MCF 10A (cell line): ENCODE measurements at places on chromosomes 4 and X. TPM values are rescaled to one million over a fixed set of nuclear protein-coding genes. Genes with fewer than 3 reads are reported as not detected.

- no peak for DNase-seq
- peaks cover 93% of the 10 kb centered on the region for H3K27me3 ChIP-seq
- H3K4me1 ChIP-seq = no peaks in the 10 kb centered on the region
- H3K27ac ChIP-seq = no peak overlapping the region
- H3K4me3 ChIP-seq = no peak overlapping the region
Measured at GRCh38 chrX:15915959-15916703, 61.5 kb upstream of the AP1S2 start.

GRCh38 chrX:386768-387575 is at the start of gene PPP2R3B:
Gene PPP2R3B (minus strand): TSS chrX:386907. CDS start chrX:386691, 216 bp downstream.
- H3K27me3 ChIP-seq = no peaks in the 10 kb centered on the region
- H3K36me3 ChIP-seq = peaks cover 9% of the 10 kb centered on the region
- peak; percentile 97 for DNase-seq
- no peaks in the 10 kb centered on the region for H3K4me1 ChIP-seq

DNA sequence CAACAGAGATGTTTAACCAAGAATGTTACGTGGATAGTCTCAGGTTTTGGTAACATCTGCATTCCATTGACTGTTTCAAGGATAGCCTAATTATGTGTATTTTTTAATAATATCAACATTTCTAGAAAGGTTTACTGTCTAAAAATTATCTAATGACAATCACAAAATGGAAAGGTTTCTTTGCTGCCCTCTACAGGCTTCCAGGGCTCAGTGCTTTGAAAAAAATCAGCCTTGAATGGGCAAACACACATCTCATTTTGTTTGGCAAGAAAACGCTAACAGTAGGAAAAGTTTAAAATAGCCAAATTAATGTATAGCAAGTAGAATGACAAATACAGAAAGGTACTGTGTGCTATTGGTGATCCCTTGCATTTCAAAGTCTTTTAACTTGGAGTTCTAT is 223.4 kb upstream of the PRPS2 start:
- no peaks in the 10 kb centered on the region for H3K36me3 ChIP-seq
- H3K4me3 ChIP-seq = no peak overlapping the region
- peak; percentile 39 for DNase-seq
- no peak overlapping the region for H3K27ac ChIP-seq
- H3K27me3 ChIP-seq = no peaks in the 10 kb centered on the region
- no peaks in the 10 kb centered on the region for H3K4me1 ChIP-seq

DNA sequence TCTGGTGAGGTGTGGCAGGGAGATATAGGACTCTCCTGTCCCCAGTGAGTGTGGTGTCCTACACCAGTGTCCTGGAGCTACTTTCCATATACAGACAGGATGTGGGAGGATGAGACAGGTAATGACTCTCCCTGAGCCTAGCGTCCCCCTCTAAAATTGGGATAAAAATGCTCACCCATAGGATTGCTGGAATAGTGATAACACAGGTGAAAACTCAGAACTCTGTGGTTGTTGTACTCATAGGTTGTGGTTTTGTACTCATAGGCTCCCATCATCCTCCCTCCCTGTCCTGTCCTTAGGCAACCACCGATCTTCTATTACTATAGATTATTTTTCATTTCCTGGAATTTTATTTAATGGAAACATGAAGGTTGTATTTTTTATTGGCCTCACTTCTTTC is 60.7 kb upstream of the NXF3 start:
- H3K36me3 ChIP-seq = no peaks in the 10 kb centered on the region
- peaks cover 22% of the 10 kb centered on the region for H3K4me1 ChIP-seq
- DNase-seq = no peak
- no peak overlapping the region for H3K4me3 ChIP-seq

DNA sequence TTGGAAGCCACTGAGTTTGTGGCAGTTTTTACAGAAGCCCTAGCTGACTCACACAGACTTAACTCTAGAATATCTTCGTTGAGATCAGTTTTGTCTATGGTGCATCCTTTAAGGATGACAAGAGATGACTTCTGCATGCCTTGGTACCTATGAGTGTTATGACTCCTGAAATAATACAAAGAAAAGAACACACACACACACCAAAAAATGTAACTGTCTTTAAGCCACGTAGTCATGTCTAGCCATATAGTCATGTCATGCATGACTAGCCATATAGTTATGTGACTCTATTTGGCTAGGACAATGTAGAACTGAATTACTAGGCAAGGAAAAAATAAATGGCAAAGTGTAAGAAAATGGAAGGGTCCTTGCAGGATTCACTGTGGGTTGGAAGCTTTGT is 447.8 kb downstream of the NLGN4X start:
- no peak overlapping the region for H3K27ac ChIP-seq
- H3K4me1 ChIP-seq = no peaks in the 10 kb centered on the region
- no peaks in the 10 kb centered on the region for H3K36me3 ChIP-seq
- H3K27me3 ChIP-seq = no peaks in the 10 kb centered on the region
- H3K4me3 ChIP-seq = no peak overlapping the region

DNA sequence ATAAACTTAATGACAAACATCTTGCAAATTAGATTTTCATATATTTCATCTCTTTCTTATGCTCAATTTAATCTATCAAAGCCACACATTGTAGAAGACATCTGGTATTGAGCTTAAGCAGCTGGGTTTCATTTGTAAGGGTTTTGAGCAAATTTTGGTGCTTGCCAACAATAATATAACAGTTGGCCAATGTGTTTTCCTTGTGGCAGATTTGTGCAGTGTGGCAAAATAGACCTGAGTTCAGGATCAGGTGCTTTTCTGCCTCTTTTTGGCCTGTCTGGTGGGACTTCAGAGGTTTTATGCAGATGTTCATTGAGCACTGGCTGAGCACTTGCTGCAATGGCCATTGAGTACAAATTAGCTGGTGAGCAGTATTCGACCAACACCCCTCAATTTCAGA is 301.9 kb downstream of the BMPR1B start:
- no peaks in the 10 kb centered on the region for H3K27me3 ChIP-seq
- H3K27ac ChIP-seq = no peak overlapping the region
- peaks cover 6% of the 10 kb centered on the region for H3K36me3 ChIP-seq
- no peak overlapping the region for H3K4me3 ChIP-seq
- H3K4me1 ChIP-seq = peaks cover 10% of the 10 kb centered on the region

DNA sequence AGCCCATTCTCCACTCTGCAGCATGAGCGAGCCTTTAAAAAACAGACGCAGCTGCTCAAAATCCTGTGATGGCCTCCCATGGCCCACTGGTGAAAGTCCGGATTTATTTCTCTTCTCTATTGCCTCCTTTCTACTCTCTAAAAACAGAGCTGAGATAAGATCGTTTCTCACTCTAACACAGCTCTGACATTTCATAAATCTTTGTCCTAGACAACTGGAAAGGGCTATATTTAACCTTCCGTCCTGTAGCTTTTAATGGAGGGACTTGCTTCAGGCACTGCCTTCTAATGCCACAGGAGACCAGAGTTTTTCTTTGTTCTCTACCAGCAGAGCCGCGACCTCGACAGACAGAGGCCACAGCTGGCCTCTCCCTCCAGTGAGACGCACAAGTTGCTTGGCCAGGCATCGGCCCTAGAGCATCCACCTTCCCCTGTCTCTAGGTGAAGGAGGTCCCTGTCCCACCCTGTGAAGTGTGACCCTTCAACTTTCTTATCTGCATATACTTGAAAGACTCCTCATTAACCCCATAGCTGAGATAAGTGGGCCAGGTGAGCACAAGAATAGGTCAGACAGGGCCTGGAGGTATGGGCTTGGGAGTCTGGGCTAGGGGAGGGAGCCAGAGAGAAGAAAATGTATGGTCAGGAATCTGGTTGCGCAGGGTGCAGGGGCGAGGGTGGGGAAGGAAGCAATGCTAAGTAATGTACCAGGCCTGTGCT is 50.0 kb downstream of the RTL5 start:
- no peak overlapping the region for H3K4me3 ChIP-seq
- DNase-seq = no peak
- H3K4me1 ChIP-seq = no peaks in the 10 kb centered on the region

- DNase-seq = peak; percentile 38
- H3K27ac ChIP-seq = no peak overlapping the region
- peaks cover 6% of the 10 kb centered on the region for H3K4me1 ChIP-seq
- H3K27me3 ChIP-seq = peaks cover 75% of the 10 kb centered on the region
- no peak overlapping the region for H3K4me3 ChIP-seq
- H3K36me3 ChIP-seq = peaks cover 16% of the 10 kb centered on the region
Measured at GRCh38 chrX:129585691-129586090, 45.6 kb downstream of the OCRL start.

GRCh38 chrX:101552714-101553113 is 2.4 kb downstream of the ARMCX1 start:
- peaks cover 29% of the 10 kb centered on the region for H3K27me3 ChIP-seq
- no peak overlapping the region for H3K27ac ChIP-seq
- H3K36me3 ChIP-seq = no peaks in the 10 kb centered on the region
- DNase-seq = no peak

DNA sequence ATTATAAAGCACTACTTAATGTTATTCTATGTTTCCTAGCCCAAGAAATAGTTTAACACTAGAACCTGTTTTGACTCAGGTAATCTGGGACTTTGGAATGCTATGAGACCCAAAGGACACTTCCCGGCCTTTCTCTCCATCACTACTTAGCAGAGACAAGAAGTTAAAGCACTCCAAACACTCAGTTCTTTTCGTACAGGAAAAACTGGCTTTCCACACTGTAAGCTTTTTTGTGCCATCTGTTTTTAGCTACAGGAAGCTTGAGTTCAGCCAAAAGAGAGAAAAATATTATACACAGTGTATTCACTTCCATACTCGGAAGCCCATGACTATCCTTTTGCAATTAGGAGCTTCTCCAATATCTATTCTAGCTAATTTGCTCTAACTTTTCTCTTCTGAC is 7.9 kb upstream of the FGF13 start:
- H3K4me3 ChIP-seq = no peak overlapping the region
- no peaks in the 10 kb centered on the region for H3K4me1 ChIP-seq
- H3K36me3 ChIP-seq = no peaks in the 10 kb centered on the region
- peaks cover 12% of the 10 kb centered on the region for H3K27me3 ChIP-seq
- no peak for DNase-seq

DNA sequence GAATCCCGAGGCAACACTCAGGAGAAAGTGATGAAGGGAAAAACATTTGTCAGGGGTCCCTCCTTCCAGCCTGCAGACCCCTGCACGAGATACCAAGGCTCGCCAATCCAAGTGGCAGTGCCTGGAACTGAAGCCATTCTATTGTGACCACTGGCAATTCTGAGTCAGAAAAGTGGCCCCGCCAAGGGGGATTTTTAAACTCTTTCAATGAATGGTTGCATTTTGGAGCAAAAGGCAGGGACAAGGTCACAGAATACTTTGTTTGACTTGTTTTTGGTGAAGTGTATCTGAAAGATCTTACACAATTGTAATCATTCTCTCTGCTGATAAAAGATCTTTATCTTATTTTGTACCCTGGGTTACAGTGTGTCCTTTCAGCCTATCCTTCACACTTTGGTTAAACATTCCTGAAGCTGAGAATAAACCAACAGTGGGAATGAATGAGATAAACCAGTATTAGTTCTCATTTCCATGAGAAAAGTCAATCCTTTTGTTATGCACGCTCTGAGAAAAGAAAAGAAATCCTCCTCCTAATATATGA is 115.9 kb upstream of the PDLIM3 start:
- H3K4me3 ChIP-seq = no peak overlapping the region
- no peaks in the 10 kb centered on the region for H3K27me3 ChIP-seq
- no peak for DNase-seq
- H3K36me3 ChIP-seq = peaks cover 21% of the 10 kb centered on the region
- H3K4me1 ChIP-seq = no peaks in the 10 kb centered on the region
- H3K27ac ChIP-seq = no peak overlapping the region

- peaks cover 33% of the 10 kb centered on the region for H3K27me3 ChIP-seq
- no peak for DNase-seq
- no peak overlapping the region for H3K27ac ChIP-seq
- no peaks in the 10 kb centered on the region for H3K4me1 ChIP-seq
- no peaks in the 10 kb centered on the region for H3K36me3 ChIP-seq
- no peak overlapping the region for H3K4me3 ChIP-seq
Measured at GRCh38 chrX:14694611-14695010, 165.3 kb downstream of the GLRA2 start.

DNA sequence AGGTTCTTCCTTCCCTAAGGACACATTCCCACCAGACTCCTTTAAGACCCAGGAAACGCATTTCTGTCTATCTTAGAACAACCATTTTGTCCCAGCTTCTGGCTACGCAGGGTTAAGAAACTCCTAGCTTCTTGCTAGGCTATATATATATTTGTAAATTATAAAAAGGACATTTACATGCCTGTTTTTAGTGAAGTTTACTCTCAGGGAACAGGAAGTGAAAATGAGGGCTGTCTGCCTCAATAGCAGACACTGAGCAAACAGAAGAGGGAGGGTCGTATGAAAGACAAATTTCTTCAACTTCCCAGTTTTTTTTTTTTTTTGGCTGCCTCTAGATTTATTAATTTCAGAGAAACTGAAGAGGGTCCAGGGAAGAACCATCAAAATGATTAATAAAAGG is 9.3 kb upstream of the FRMPD3 start:
- no peak overlapping the region for H3K4me3 ChIP-seq
- no peak overlapping the region for H3K27ac ChIP-seq
- peaks cover 98% of the 10 kb centered on the region for H3K27me3 ChIP-seq
- no peaks in the 10 kb centered on the region for H3K36me3 ChIP-seq
- no peak for DNase-seq

- H3K4me1 ChIP-seq = no peaks in the 10 kb centered on the region
- H3K27ac ChIP-seq = no peak overlapping the region
- H3K27me3 ChIP-seq = no peaks in the 10 kb centered on the region
- H3K4me3 ChIP-seq = no peak overlapping the region
- DNase-seq = peak; percentile 17
Measured at GRCh38 chrX:138897621-138898492, 186.3 kb upstream of the FGF13 start.

- H3K4me3 ChIP-seq = no peak overlapping the region
- DNase-seq = no peak
- no peaks in the 10 kb centered on the region for H3K4me1 ChIP-seq
- peaks cover 73% of the 10 kb centered on the region for H3K27me3 ChIP-seq
- no peak overlapping the region for H3K27ac ChIP-seq
- no peaks in the 10 kb centered on the region for H3K36me3 ChIP-seq
Measured at GRCh38 chrX:136626237-136626636, 21.7 kb upstream of the CD40LG start.

DNA sequence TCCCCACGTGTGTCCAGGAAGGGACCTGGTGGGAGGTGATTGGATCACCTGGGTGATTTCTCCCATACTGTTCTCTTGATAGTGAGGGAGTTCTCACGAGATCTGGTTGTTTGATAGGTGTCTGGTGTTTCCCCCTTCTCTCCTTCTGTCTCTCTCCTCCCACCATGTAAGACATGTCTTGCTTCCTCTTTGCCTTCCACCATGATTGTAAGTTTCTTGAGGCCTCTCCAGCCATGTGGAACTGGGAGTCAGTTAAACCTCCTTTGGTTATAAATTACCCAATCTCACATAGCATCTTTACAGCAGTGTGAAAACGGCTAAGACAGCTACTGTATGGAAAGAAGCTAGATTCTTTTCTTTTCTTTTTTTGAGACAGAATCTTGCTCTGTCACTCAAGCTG is 21.6 kb upstream of the FGG start:
- H3K27ac ChIP-seq = no peak overlapping the region
- no peaks in the 10 kb centered on the region for H3K36me3 ChIP-seq
- H3K27me3 ChIP-seq = no peaks in the 10 kb centered on the region
- no peaks in the 10 kb centered on the region for H3K4me1 ChIP-seq

GRCh38 chr4:125322366-125322730 is 7.6 kb downstream of the FAT4 start:
- no peaks in the 10 kb centered on the region for H3K27me3 ChIP-seq
- peak; percentile 78 for DNase-seq
- H3K27ac ChIP-seq = peak overlapping the region; percentile 79
- H3K4me3 ChIP-seq = peak overlapping the region; percentile 61
- peaks cover 42% of the 10 kb centered on the region for H3K4me1 ChIP-seq
- no peaks in the 10 kb centered on the region for H3K36me3 ChIP-seq

Gene TACC3
- total RNA-seq = 53.0 and 69.8 TPM in 2 replicates

Gene HSFX3
- total RNA-seq = not detected in 2 replicates

Gene SLC2A9
- 22.5 and 33.3 TPM in 2 replicates for total RNA-seq

Gene RGN
- not detected in 2 replicates for total RNA-seq

Gene TMEM255A
- total RNA-seq = not detected in 2 replicates

Gene ASB12
- not detected in 2 replicates for total RNA-seq

Gene SSX3
- not detected in 2 replicates for total RNA-seq

Gene KLF3
- total RNA-seq = 45.3 and 51.2 TPM in 2 replicates

Gene HTRA3
- not detected in 2 replicates for total RNA-seq
